Stimulated activated effector memory CD8-positive, alpha-beta T cell treated with anti-CD3 and anti-CD28 coated beads, Interleukin-12 subunit alpha, Interleukin-12 subunit beta, amount 100 ng/mL, for 72 hours (primary cell): ENCODE measurements at places on chromosomes 7 and 10.

DNA sequence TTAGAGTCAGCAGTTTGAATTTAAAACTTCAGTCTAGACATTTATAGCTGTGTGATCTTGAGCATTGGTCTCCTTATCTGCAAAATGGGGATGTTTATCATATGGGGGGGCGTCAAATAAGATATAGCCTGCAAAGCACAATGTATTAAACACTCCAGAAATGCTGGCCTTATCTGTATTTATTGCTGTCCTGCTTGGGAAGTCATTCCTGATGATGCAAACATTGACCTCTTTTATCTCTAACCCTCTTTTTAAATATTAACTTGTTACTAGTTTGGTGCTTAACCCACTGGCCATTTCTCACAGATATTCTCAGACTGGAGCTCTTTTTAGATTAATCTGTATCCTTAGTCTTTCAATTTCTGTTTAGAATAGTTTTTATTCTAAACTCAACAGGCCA lies 13.2 kb downstream of the MRPS33 start:
- DNase-seq = no peak

DNA sequence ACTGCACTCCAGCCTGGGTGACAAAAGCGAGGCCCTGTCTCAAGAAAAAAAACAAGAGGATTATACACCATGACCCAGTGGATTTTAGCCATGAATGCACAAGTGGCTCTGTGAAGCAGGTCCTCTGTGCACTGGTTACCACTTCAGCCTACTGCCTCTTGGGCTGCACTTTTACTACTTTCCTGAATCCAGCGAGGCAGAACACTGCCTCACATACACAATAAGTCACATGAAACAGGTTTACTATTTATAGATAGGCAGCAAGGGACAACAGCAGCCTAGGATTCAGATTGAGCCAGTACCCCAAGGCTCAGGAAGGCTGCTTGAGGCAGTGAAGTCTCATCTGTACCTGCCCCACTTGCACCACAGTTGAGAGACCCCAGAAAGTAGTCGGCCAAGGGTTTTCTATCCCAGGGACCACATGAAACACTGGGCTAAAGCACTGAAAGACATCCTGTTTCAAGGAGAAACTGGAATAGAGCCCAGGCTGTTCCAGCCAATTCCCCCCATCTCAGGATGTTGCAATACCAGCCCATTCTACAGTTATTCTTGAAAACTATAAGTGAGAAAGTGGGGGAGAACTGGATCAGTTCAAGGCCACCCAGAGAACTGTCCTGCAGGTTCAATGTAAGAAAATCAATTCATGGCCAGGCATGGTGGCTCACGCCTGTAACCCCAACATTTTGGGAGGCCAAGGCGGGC lies 10.3 kb upstream of the OGDH start:
- DNase-seq = no peak

DNA sequence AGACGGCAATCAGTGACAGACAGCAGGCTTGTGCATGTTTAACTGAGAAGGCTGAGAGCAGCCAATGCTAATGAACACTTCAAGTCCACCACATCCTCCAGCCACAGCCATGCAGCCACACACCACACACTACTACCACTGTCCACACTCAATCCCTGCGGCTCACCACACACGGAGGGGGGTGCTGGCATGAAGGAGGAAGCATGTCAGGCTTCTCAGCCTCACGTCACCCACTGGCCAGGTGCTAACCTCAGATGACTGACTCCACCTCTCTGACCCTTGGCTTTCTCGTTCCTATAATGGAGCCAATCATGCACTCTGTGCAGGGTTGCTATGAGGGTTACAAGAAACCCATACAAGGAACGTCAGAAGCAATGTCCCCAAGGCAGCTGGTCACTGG lies 165.4 kb upstream of the RNF32 start:
- no peak for DNase-seq

DNA sequence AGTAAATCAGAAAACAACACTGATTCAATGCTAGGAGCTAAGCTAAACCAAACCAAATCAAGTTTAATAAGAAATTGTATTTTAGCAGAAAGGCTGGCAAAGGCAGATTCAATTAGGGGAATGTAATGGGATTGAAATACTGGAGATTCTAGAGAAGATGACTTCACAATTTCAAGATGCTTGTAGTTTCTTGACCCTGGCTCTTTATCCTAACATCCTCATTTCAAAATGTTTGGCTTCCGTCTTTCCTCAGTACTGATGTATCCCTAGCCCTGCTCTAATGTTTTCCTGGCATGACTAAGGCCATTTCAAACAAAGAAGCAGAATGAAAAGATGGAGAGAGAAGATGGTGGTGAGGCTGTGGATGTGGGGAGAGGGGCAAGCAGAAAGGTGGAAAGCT lies 2.7 kb upstream of the JCAD start:
- no peak for DNase-seq

- DNase-seq = no peak
Measured at GRCh38 chr7:33050535-33051318, 11.8 kb downstream of the NT5C3A start.

DNA sequence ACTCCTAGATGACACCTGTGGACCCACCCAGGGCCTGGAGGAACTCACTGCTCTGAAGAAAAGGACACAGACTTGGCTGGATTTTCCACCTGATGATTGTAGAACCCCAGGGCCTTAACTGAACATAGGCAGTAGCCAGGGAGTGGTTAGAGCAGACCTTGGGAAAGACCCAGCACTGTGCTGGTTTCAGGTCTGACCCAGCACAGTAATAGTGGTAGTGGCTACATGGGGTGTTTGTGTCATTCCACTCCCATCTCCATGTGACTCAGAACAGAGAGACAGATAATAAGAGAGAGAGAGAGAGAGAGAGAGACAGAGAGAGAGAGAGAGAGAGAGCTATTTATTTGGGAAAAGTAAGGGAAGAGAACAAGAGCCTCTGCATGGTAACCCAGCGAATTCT lies 239.1 kb upstream of the MEOX2 start:
- no peak for DNase-seq

- DNase-seq = no peak
Measured at GRCh38 chr7:21507627-21508343, 35.1 kb upstream of the DNAH11 start.

DNA sequence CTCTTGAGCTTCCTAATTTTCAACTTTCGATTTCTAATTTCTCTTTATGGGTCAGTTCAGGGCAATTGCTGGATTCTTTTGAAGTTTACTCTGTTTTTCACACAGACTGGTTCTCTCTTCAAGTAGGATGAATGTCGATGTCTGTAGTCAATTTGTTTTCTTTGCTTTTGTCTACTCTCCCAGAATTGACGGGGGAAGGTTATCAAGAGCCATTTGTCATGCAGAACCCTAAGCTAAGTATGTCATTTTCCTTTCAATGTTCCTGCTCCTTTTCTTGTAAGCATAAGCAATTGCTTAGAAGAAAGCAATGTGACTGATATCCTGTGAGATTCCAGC lies 53.7 kb downstream of the SLC39A12 start:
- no peak for DNase-seq

GRCh38 chr10:30039567-30039966 lies 19.8 kb downstream of the JCAD start:
- DNase-seq = no peak

DNA sequence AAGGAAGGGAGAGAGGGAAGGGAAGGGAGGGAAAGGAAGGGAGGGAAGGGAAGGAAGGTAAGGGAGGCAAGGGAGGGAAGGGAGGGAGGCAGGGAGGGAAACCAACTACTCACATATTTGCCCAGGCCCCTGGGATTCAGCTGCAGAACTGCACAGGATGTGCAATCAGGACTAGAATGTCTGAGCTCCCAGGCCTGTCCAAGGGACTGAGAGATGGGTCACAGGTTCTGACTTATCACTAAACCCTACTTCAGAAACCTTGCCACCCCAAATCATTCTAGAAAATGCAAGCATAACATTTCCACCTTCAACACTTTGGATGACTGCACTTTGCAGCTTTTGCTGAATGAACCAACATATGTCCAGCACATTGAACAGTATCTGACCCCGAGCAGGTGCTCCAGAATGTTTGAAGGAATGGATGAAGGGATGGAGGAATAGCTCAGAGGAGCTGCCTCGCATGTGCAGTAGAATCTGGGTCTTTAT lies 245.3 kb downstream of the KCNMA1 start:
- DNase-seq = no peak

GRCh38 chr10:126598009-126598408 lies 72.5 kb downstream of the C10orf90 start:
- no peak for DNase-seq

- DNase-seq = no peak
Measured at GRCh38 chr7:26858735-26859134, 5.7 kb downstream of the SKAP2 start.

GRCh38 chr7:36865019-36865418 lies 140.7 kb upstream of the AOAH start:
- no peak for DNase-seq

GRCh38 chr10:77253147-77253545 lies 384.5 kb downstream of the KCNMA1 start:
- no peak for DNase-seq

GRCh38 chr10:80498833-80499741 lies 38.6 kb upstream of the SH2D4B start:
- no peak for DNase-seq

GRCh38 chr10:15045380-15045779 lies 1.6 kb downstream of the OLAH start:
- DNase-seq = no peak

- peak; percentile 58 for DNase-seq
Measured at GRCh38 chr10:5684971-5685763, 529 bp downstream of the TASOR2 start.

GRCh38 chr7:39507866-39508551 lies 58.2 kb upstream of the YAE1 start:
- no peak for DNase-seq

- DNase-seq = no peak
Measured at GRCh38 chr7:11181590-11181989, 207.9 kb downstream of the PHF14 start.

GRCh38 chr10:61285749-61286148 lies 167.4 kb downstream of the TMEM26 start:
- DNase-seq = no peak

DNA sequence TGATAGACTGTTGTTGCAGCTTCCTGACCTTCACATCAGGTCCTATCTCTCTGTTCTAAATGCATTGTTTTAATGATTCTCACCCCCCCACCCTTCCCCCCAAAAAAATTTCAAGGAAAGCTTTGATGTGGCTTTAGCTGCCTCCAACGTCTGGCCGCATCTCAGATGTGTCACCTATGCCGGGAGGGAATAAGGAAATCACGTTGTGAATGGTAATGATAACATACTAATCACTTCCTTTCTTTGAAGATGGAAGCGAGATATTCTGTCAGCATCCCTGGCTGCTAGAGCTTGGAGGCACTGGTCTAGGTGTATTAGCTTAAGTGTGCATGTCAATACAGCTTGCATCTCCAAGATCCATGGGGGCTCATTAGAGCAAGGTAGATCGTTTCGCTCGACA lies 89.6 kb downstream of the VTI1A start:
- DNase-seq = no peak

- DNase-seq = no peak
Measured at GRCh38 chr7:128909625-128910568, 612 bp downstream of the KCP start.

GRCh38 chr10:31883397-31883796 lies 45.2 kb downstream of the ARHGAP12 start:
- no peak for DNase-seq

DNA sequence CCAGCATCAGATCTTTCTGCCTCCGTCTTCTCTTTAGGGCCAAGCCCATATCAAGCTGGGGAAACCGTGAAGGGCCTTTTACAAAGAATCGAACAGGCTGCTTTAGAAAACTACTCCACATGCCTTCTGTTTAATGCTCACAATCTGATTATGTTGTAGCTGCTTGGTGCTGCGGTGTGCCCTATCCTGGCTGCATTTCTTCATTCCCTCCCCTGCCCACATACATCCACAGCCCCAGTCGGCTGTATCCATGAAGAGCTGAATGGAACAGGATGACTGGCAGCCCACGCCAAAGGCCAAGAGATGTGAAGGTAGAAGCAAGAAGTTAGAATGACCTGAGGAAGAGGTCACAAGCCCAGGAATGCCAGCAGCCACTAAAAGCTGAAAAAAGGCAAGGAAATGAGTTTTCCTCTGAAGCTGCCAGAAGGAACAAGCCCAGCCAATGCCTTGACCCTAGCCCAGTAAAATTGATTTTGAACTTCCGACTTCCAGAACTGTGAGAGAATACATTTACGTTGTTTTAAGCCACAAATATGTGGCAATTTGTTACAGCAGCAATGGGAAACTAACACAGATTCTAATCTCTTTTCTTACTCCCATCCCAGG lies 22.2 kb downstream of the TAS2R41 start:
- no peak for DNase-seq

- DNase-seq = no peak
Measured at GRCh38 chr10:91551856-91552255, 81.0 kb downstream of the PPP1R3C start.

GRCh38 chr10:93478873-93479272 lies 3.3 kb downstream of the MYOF start:
- no peak for DNase-seq

DNA sequence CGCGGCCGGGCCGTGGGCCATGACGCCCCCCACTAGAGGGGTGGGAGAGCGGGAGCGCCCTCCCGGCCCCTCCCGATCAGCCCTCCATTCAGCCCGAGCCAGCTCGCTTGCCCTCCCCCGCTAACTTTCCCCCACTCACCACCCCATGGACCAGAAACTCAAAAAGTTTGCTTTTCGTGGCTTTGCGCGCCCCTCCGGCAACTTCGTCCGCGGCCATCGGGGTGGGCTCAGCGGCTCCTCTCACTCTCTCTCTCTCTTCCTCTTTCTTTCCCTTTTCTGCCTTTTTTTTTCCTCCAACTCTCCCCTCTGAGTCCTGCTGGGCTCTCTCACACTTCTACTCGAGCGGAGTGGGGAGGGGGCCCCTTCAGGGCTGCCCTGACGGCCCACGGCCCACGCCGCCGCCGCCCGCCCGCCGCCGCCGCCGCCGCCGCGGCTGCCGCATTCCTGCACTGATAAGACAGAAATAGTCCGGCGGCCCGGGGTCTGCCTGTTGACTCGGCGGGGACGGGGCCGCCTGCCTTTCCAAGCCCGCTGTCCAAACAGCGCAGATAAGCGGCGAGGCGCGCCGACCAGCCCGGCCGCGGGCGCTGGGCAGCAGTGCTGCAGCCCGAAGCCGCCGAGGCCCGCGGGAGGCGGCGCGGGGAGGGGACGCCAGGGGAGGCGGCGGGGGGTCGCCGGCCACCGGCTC lies at the start of gene SMARCD3:
Gene SMARCD3, minus strand, starts transcription at position 349 of the 688 bp plus-strand sequence. Its CDS starts 132 bp downstream, at position 217.
- no peak for DNase-seq

GRCh38 chr10:16381083-16381482 lies 55.7 kb upstream of the PTER start:
- DNase-seq = no peak

DNA sequence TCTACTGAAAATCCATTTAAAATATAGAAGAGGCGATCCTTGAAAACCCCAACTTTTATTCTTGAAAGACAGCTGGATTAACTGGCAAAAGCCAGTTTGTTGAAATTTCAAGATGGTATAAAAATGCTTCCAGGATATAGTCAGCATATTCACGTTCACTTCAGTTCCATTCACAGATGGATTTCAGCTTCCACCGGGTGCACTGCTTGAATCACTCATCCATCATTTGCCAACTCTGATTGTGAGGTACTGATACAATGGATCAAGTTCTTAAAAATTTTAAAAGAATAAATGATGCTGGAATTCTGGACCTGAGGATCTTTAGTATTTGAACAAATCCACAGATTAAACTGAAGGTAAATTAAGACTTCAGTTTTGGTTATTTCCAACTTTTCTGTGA lies 2.4 kb downstream of the PURB start:
- DNase-seq = no peak

GRCh38 chr7:81515009-81515408 lies 254.8 kb downstream of the HGF start:
- no peak for DNase-seq

- no peak for DNase-seq
Measured at GRCh38 chr7:45623157-45623556, 49.0 kb downstream of the ADCY1 start.
